HFFc6 (cell line): ENCODE measurements at places on chromosomes 3 and 15. TPM values are rescaled to one million over a fixed set of nuclear protein-coding genes. Genes with fewer than 3 reads are reported as not detected.

DNA sequence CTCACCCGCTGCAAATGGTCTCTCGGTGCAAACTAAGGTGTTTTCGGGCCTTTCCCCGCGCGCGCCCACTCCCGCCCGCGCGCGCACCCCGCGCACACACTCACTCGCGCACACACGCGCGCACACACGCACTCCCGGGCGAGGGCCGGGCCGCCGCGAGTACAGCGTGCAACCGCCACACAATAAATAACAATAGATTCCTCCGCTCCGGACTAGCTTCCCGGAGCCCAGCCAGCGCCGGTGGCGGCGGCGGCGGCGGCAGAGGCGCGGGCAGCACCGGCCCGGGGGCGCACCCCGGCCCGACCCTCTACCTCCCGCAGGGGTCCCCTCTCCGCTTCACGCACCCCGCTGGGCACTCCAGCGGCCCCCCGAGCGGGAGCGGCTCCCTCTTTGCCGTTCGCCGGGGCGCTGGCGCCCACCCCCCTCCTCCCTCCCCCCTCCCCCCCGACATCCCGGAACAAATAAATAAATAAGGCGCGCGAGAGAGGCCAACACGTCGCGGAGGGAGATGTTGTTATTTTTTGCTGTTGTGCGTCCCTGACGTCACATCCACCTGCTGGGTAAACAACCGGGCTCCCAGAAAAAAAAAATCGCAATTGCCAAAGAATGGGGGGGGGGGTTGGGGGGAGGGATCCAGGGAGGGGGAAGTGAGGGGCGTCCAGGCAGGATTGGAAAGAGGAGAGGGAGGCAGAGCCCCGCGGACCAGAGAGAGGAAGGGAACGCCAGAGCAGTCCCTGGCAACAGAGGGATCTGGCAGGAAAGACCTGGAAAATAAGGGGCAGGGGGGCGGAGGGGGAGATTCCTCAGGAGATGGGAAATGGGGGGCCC lies at the start of gene FOXP1:
FOXP1 (minus strand) TSS at position 163 of the 828 bp plus-strand sequence. CDS start 385,347 bp downstream, outside the sequence.
- no peaks in the 10 kb centered on the region for H3K36me3 ChIP-seq
- peaks cover 65% of the 10 kb centered on the region for H3K4me1 ChIP-seq
- H3K27ac ChIP-seq = peak within 1 kb of the TSS; percentile 92
- H3K4me3 ChIP-seq = peak within 1 kb of the TSS; percentile 95

DNA sequence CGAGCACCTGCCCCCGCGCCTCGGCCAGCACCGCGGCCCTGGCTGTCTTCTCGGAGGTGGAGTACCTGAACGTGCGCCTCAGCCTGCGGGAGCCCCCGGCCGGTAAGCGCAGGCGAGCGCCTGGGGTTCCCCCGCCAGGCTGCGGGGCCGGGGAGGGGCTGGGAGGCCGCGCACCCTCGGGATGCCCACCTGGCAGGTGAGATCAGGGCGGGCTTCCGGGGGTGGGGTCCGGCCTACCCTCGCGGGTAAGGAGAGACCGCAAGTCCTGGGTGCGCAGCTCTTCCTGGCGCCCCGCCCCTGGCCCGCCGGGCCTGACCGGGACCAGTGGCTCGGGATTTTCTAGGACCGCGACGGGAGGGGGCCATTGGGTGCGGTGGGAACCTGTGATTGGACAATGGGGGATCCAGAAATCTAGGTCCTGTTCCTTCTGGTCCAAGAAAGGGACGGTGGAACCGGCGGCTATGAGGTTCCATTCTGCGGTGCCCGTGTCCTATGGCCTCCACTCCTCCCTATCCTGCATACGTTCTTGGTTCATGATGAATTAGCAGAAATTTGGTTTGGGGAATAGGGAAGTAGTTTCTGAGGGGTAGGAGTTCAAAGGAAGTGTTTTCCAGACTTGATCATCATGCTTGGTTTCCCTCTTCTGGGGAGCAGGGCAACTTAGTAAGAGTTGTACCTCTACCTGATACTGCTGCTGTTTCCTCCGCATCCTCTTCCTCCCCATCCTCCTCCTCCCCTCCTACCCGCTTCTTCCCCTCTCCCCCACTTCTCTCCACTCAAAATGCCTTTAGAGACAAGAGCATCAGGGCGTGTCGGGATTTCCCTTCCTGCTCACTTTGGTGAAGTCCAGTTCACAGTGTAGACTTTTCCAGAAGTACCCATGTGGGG lies 808 bp downstream of the ARRDC4 start:
- peak overlapping the region; percentile 88 for H3K27ac ChIP-seq
- H3K36me3 ChIP-seq = peaks cover 46% of the 10 kb centered on the region
- peaks cover 60% of the 10 kb centered on the region for H3K4me1 ChIP-seq
- peaks cover 2% of the 10 kb centered on the region for H3K27me3 ChIP-seq
- DNase-seq = peak; percentile 12

GRCh38 chr15:68017201-68017600 lies 36.9 kb upstream of the PIAS1 start:
- 0 out of 2 replicates have a peak, but pooled peaks cover 6% of the 10 kb centered on the region for H3K4me1 ChIP-seq
- H3K36me3 ChIP-seq = no peaks in the 10 kb centered on the region
- no peak for DNase-seq
- peaks cover 28% of the 10 kb centered on the region for H3K27me3 ChIP-seq
- no peak overlapping the region for H3K27ac ChIP-seq

SCN11A gene
- total RNA-seq = not detected in 3 replicates

GRCh38 chr3:110180733-110181132 lies 843.4 kb upstream of the DPPA4 start:
- H3K27me3 ChIP-seq = peaks cover 1% of the 10 kb centered on the region; the same call in 1 of the 2 replicates
- peak overlapping the region; percentile 5; the same call in 1 of the 2 replicates for H3K27ac ChIP-seq
- H3K4me3 ChIP-seq = peak overlapping the region; percentile 50; the same call in 1 of the 2 replicates
- no peaks in the 10 kb centered on the region for H3K36me3 ChIP-seq
- H3K4me1 ChIP-seq = peaks cover 21% of the 10 kb centered on the region

- H3K36me3 ChIP-seq = no peaks in the 10 kb centered on the region
- no peak overlapping the region for H3K27ac ChIP-seq
- H3K4me1 ChIP-seq = peaks cover 19% of the 10 kb centered on the region
- no peaks in the 10 kb centered on the region for H3K27me3 ChIP-seq
- no peak overlapping the region for H3K4me3 ChIP-seq
Observed at GRCh38 chr3:190594171-190594570, 80.3 kb downstream of the IL1RAP start.

DNA sequence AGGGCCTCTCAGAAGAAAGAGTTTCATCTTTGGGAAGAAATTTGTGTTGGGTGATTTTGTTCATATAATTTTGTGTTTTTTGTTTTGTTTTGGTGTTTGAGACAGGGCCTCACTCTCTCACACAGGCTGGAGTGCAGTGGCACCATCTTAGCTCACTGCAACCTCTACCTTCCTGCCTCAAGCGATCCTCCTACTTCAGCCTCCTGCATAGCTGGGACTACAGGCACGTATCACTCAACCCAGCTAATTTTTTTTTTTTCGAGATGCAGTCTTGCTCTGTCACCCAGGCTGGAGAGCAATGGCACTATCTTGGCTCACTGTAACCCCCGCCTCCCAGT lies 29.0 kb upstream of the PIK3CB start:
- H3K4me3 ChIP-seq = no peak overlapping the region
- H3K27me3 ChIP-seq = peaks cover 2% of the 10 kb centered on the region; the same call in 1 of the 2 replicates
- no peaks in the 10 kb centered on the region for H3K36me3 ChIP-seq
- no peak for DNase-seq
- H3K4me1 ChIP-seq = peaks cover 28% of the 10 kb centered on the region
- H3K27ac ChIP-seq = peak overlapping the region; percentile 75

DNA sequence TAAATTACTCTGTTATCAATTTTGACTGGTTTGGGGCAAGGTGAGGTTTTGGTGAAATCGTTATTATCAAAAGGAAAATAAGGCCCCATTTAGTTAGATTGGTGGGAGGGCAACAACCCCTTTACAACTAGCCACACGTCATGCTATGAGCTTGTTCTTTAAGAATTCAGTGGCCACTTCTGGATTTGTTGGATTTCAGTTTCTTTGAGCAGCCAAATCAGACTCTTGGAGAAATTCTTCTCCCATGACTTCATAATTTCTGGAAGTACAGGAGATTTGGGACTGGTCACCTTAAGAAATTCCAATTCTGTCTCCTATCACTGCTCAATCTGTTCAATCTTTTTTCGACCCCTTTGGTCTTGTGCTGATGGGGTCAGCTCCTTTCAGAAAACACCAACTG lies 14.8 kb upstream of the WNT5A start:
- no peaks in the 10 kb centered on the region for H3K36me3 ChIP-seq
- H3K27ac ChIP-seq = peak overlapping the region; percentile 16; the same call in 1 of the 2 replicates
- DNase-seq = no peak
- peaks cover 34% of the 10 kb centered on the region for H3K4me1 ChIP-seq
- H3K27me3 ChIP-seq = 0 out of 2 replicates have a peak, but pooled peaks cover 5% of the 10 kb centered on the region
- H3K4me3 ChIP-seq = no peak overlapping the region

GRCh38 chr3:188037965-188038581 lies 115.9 kb upstream of the LPP start:
- DNase-seq = no peak
- H3K27ac ChIP-seq = no peak overlapping the region
- H3K4me1 ChIP-seq = peaks cover 21% of the 10 kb centered on the region
- no peak overlapping the region for H3K4me3 ChIP-seq
- H3K27me3 ChIP-seq = no peaks in the 10 kb centered on the region; the same call in 1 of the 2 replicates
- no peaks in the 10 kb centered on the region for H3K36me3 ChIP-seq

- H3K27me3 ChIP-seq = peaks cover 2% of the 10 kb centered on the region
- no peak overlapping the region for H3K27ac ChIP-seq
- no peaks in the 10 kb centered on the region for H3K4me1 ChIP-seq
- DNase-seq = peak; percentile 22
- no peak overlapping the region for H3K4me3 ChIP-seq
- H3K36me3 ChIP-seq = no peaks in the 10 kb centered on the region
Observed at GRCh38 chr3:21979706-21980105, 228.7 kb upstream of the ZNF385D start.

DNA sequence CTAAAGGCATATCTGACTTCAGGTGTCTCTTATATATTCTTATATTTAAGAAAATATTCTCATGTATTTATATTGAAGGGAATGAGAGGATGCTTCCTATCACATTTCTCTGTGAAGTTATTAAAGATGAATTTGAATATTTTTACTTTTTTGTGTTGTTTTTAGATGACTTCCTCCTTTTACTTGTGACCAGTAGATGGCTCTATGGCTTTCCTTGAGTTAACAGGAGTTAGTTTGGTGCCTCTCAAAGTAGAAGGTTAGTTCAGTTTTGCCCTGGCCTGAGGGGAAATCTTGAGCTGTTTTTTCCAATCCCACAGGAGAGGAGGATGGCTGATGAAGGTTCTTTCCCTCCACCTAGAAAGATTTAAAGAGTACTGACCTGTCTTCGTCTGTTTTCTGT lies 80.7 kb downstream of the SQOR start:
- H3K4me1 ChIP-seq = peaks cover 34% of the 10 kb centered on the region
- DNase-seq = peak; percentile 33
- peak overlapping the region; percentile 47; the same call in 1 of the 2 replicates for H3K27ac ChIP-seq
- H3K36me3 ChIP-seq = no peaks in the 10 kb centered on the region
- H3K27me3 ChIP-seq = peaks cover 3% of the 10 kb centered on the region; the same call in 1 of the 2 replicates

TNNC1 gene
- not detected in 3 replicates for total RNA-seq

DNA sequence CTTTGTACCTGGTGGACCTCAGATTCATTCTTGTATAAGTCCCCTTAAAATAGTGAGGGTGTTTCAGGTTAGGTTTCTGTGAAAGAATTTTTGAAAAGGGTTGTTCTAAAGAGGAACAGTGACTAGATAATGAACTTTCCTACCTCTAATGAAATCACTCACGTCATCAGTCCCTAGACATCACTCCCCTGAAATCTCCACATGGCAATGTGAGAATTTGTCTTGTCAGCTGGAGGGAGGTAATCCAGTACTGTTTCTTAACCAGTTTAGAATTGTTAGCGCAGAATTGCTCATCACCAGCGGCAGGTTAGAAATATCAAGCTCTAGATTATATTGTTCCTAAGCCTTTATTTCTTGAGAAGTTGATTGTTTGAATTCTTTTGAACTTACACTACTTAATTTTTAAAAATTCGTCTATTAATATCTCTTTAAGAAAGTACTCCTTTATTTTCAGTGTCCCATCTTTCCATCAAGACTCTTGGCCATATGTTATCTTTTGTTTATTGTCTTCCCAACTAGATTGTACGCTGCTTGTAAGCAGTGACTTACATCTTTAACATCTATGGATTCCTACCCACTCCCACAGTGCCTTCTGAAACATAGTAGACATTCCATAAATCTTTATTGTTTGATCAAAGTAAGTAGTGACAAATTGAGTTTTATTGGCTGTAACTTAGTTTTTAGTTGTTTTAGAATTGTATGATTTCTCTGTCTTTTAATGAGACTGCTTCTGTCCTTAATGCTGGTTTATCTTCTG lies 52.8 kb downstream of the RASA2 start:
- peaks cover 2% of the 10 kb centered on the region for H3K27me3 ChIP-seq
- H3K4me1 ChIP-seq = peaks cover 52% of the 10 kb centered on the region
- peak overlapping the region; percentile 18; the same call in 1 of the 2 replicates for H3K4me3 ChIP-seq
- peaks cover 44% of the 10 kb centered on the region for H3K36me3 ChIP-seq
- no peak for DNase-seq
- peak overlapping the region; percentile 55 for H3K27ac ChIP-seq
